ENCODE measurements at places on chromosomes 7 and 10.

DNA sequence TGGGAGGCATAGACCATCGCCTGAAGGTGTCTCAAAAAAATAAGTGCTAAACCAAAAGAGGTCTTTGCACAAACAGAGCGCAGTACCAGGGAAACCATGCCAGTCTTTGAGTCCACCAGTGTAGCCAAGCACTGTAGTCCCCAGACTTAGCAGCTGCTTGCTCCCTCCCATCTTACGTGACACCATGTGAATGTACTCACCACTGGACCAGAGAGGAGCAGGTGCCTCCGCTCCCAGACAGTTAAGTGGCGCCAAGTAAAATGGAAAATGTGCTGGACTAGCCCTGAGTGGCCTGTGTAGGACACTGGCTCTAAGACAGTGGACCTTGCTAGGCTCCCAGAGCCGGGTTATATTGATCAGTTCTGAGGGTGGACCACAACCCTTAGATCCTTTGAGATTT, 47.7 kb upstream of the PLEKHA1 start:
- no peak for DNase-seq

GRCh38 chr7:30812676-30813075, 41.5 kb downstream of the MINDY4 start:
- no peak for DNase-seq

- no peak for DNase-seq
Measured at GRCh38 chr10:5481121-5481520, 18.2 kb downstream of the CALML5 start.

GRCh38 chr7:92092210-92092609, 42.1 kb downstream of the CYP51A1 start:
- DNase-seq = no peak

GRCh38 chr10:88004451-88004850, 141.0 kb downstream of the PTEN start:
- no peak for DNase-seq
